ENCODE measurements at places on chromosomes 11 and 22. TPM values are rescaled to one million over a fixed set of nuclear protein-coding genes. Genes with fewer than 3 reads are reported as not detected.

DNA sequence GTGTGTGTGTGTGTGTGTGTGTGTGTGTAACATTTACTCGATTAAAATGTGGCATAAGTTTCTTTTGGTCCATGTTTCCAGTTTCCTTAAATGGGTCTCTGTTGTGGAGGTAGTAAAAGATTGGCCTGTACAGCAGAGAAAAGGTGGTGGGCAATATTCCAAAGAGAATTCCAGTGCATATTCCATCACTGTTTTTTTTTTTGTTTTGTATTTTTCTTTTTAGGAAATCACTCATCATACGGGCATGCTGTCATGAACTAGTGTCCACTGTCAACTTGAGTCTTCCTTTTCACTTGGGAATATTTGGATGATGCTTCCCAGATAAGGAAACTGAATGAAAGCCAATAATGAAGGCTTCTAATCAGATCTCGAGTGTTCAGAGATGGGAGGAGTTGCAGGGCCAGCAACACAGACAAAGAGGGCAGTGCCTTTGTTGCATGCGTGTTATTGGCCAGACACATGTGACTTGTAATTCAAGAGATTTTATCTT is 95.2 kb upstream of the PDGFD start:
- no peak for DNase-seq

Gene NPAS4
- total RNA-seq = not detected

Gene C22orf23
- 0.13 TPM for total RNA-seq

DNA sequence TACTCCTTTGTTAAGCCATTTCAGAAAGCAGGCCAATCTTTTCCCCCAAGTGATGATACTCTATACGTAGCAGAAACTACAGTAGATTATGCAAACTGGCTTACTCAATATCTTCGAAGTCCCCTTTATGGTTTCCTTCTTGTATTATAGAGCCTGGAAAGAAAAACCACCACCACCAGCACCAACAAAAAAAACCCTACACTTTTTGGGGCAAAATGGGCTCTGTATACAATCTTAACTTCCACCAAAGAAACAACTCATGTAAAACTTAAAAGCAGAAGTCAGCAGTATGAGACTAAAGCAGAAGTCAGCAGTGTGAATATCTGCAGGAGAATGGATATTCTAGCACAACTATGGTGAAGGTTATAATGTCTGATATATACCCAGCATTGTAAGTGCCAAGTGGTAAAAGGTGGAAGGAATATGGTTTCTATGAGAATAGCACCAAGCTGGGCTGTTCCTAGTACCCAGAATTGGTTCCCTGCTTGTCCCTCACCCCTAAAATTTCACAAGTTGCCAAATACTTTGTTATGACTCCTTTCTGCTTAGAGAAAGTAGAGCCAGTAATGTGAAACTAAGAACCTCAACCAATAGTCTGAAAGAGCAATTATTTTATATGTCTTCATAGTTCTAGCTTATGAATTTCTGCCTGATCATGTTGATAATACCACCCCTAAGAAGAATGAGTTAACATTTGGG is 252.1 kb downstream of the SBF2 start:
- DNase-seq = no peak

Gene FOLR1
- total RNA-seq = 0.38 TPM

- DNase-seq = no peak
Measured at GRCh38 chr22:37739611-37740049, 42.8 kb downstream of the TRIOBP start.

Gene HBD
- not detected for total RNA-seq

Gene LRRC32
- 3.0 TPM for total RNA-seq

DNA sequence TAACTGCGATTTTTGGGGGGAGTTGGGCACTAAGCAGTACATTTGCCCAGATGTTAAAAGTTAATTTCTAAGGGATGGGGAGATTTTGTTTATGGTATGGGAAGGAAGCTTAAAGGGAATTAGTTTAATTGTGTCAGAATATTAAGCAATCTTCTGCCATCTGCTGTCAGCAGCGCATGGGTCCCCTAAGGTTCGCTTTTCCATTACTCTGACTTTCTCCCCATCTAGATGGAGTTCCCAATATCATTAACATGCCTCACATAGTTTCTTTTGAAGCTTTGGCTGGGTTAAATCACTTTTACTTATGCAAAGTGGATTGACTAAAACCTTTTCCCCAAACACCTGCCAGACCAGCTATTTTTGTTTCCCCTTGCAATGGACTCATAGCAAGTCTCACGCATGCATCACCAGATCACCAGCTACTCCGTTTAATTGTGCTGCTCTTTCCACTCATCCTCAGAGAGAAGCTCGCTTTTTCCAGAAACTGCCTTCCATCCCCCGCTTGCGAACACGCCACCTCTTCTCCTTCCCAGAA is 172.7 kb downstream of the FAT3 start:
- no peak for DNase-seq

DNA sequence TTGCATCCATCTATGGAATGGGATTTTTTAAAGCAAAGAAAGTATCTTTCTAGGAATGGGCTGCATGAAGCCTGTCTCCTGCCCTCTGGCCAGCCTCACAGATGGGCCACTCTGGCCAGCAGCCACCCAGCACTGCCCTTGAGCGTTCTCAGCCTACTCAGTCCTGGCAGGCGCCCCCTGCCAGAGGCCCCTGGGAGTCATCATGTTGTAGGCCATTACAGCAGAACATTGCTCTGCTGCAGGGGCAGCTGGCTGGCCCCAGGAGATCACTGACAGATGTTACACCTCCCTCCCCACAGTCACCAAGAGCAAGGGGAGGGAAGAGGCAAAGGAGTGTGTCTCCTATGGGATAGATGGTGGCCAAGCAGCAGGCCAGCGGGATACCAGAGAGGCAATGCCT is 363.7 kb downstream of the NXPE2 start:
- DNase-seq = no peak

Gene FLRT1
- 0.08 TPM for total RNA-seq

GRCh38 chr22:21697880-21698279 is 32.1 kb downstream of the PPIL2 start:
- no peak for DNase-seq

DNA sequence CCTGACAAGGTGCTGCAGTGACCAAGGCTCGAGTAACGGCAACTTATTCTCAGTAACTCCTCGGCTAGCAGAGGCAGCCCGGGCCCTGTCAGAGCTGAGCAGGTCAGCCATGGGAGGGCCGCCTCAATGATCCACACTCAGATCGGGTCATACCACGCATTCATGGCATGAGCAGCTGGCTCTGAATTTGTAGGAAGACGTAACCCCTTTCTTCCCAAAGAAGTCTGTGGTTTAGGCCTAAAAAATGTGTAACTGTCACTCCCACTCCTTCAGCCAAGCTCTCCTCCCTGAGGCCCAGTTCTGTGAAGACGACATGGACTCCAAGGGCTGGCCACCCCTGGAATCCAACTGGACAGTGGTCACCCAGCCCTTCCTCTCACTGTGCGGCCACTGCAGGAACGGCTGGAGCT is 30.0 kb downstream of the PPP2R1B start:
- DNase-seq = no peak

Gene NTM
- 3.2 TPM for total RNA-seq

Gene DTX4
- 8.4 TPM for total RNA-seq

Gene OMP
- total RNA-seq = not detected

DNA sequence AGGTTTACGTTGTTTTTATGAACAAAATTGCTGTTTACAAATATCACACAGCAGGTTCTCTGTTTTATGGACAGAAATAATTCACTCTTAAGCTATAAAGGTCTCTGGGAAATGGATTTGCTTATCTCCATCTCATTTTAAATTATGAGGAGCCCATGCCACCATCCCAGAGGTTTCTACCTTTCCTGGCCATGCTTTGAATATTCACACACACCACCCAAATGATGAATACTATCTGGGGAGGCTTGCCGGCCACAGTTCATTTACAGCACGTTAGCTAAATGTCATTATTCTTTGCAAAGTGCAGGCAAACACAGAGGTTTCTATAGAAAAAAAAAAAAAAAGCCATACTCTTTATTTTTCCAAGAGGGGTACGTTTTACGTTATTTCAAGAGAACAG is 1446.7 kb downstream of the FAM181B start:
- no peak for DNase-seq

Gene IFITM10
- 0.88 TPM for total RNA-seq

DNA sequence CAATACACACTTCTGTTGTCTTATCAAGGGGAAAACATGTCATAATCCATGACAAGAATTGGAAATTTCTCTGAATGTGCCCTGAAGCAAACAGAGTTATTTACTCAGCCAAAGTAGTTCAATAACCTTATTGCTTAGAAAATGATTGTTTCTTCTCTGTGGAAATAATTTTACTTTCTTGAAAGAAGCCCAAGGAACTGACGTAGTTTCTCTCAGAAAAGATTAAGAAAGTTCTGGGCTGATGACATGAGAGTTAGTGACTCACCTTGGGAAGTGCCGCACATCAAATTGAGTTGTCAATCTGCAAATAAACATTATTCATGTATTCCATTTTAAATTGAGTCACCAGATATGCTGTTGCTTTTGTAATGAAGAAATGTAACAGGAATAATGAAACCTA is 418.6 kb upstream of the LRRC4C start:
- no peak for DNase-seq

Gene LRRN4CL
- total RNA-seq = 12.0 TPM

Gene DDX25
- not detected for total RNA-seq

DNA sequence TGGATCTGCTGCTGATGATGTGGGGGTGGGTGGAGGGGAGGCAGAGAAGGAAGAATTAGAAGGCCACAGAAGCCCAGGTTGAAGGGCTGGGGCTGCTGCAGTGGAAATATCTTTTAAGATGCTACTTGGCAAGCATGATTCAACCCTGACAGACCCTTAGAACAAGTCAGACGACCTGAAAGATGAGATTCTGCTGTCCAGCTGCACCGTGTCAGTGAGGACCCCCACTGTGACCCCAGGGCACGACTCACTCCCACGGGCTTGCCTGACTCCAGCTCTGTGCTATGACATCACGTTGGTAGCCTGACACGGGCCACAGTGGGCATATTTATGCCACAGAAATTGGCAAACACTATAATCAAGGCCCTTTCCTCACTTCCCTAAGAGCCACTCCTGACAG is 36.0 kb downstream of the LRFN4 start:
- no peak for DNase-seq

DNA sequence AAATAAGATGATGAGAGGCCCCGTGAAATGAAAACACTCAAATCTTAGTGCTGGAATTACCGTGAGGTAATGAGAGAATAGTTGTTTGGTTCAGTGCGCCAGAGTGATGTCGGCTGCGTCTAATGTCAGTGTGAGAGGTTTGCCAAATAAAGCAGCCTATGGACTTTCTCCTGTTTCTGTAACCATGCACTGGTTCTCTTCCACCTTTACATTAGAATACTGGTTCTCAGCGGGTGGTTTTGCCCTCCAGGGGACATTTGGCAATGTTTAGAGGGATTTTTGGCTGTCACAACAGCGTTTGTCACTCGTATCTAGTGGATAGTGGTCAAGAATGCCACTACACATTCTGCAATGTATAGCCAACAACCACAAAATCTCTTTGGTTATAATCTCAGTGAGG is 1.1 kb downstream of the OOSP4B start:
- no peak for DNase-seq

DNA sequence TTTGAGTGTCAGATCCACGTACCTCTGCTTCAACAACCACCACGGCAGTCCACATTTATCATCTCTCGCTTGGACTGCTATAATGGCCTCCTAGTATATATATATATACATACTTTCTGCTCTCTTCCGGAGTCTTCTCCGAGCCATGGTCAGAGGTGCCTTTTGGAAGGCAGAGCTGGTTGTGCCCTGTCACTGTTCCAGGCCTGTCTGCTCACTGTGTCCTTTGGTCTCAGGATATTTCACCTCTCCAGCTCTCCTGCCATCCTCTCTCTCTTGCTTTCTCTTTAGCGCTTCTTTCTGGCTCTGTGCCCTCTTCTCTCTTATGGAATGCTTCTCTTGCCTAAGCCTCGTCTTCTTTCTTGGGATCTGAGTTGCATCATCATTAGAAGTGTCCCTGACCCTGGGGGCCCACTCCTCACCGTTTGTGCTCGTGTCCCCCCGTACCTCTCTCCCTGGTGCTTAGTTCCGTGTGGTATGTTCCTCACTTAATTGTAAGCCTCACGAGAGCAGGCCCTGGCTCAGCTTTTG is 86.1 kb upstream of the RASSF10 start:
- DNase-seq = no peak

Gene GRK3
- total RNA-seq = 0.64 TPM

GRCh38 chr11:127191261-127191660 is 190.7 kb upstream of the KIRREL3 start:
- no peak for DNase-seq

- DNase-seq = no peak
Measured at GRCh38 chr11:35799655-35800054, 137.1 kb downstream of the TRIM44 start.

GRCh38 chr11:35354644-35355043 is 64.7 kb downstream of the SLC1A2 start:
- DNase-seq = no peak

- no peak for DNase-seq
Measured at GRCh38 chr11:28727254-28727653, 619.1 kb downstream of the METTL15 start.

Gene ISX
- total RNA-seq = not detected

GRCh38 chr11:64723117-64723906 is at the start of gene NRXN2:
NRXN2 (minus strand) TSS chr11:64723197; CDS start chr11:64713699, 9,498 bp downstream.
- no peak for DNase-seq

DNA sequence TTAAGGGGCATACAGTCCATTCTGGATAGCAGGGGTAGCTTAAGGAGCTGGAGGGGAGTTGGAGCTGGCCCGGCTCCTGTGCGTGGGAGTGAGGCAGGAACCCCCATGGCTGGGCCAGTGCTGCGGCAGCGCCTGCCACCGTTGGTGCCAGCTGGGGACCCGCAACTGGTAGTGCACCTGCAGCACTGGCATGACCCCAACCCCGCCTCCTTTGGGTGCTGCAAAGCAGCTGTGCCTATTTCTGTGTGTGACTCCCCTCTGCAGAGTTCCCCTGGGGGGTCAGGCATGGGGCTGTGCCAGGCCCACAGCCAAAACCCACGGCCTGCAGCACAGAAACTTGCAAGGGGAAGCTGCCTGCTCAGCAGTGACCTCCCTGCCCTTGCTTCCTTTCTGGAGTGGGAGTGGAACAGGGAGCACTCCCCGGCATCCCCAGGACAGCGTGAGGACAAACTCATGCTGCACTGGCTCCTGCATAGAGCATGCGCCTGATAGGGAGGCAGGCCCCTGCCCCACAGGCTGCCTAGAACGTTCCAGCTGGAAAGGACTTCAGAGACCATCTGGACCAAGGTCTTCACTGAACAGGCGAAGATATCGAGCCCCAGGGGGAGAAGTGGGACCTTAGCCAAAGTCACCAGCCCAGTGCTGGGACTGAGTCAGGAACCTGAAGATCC is 26.2 kb upstream of the RAB1B start:
- DNase-seq = no peak

GRCh38 chr11:69969890-69970784 is 108.0 kb upstream of the ANO1 start:
- no peak for DNase-seq

Gene ARHGEF12
- 64.8 TPM for total RNA-seq

GRCh38 chr11:95764267-95764898 is 25.2 kb downstream of the FAM76B start:
- DNase-seq = no peak

All from esophagus squamous epithelium (tissue), 5 donors.